ENCODE measurements at places on chromosomes 5 and 9.

GRCh38 chr9:123364241-123364824 lies 8.3 kb downstream of the CRB2 start:
- DNase-seq = no peak

DNA sequence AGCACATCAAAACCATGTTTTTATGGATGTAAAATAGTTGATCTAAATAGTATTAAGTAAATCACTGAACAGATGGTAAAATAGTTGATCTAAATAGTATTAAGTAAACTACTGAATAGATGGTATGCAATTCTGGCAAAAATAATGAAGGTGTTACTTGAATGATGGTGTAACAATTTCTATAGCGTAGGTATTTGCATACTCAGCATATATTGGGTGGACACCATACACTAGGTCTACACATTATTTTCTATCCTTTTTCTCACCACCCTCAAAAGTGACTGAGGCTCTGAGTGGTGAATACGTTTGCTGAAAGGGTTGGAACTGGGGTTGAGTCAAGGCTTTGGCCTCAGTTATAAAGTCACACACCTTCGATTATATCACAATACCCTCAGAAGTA lies 81.3 kb downstream of the ATP10B start:
- DNase-seq = no peak

GRCh38 chr5:33769968-33770367 lies 121.8 kb downstream of the ADAMTS12 start:
- no peak for DNase-seq

DNA sequence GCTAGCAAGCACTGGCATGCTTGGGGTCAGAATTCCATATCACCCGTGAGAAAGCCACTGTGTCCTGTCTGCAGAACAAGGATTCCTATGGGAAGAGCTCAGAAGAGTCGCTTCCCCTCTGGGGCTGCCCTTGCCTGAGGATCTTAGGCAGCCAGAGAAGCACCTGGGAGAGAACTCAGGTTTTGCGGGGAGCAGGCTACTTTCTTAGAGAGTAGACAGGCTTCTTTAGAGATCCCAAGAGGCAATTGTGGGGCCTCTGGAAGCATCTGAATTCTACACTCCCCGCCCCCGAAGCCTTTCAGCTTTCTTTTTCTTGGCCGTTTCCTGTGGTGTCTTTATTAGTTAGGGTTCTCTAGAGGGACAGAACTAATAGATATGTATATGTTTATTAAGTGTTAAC lies 40.9 kb downstream of the PHF2 start:
- no peak for DNase-seq

GRCh38 chr5:174520420-174521396 lies 203.7 kb upstream of the MSX2 start:
- DNase-seq = no peak

- no peak for DNase-seq
These were observed 156.4 kb downstream of the APBA1 start for GRCh38 chr9:69515810-69516209.

DNA sequence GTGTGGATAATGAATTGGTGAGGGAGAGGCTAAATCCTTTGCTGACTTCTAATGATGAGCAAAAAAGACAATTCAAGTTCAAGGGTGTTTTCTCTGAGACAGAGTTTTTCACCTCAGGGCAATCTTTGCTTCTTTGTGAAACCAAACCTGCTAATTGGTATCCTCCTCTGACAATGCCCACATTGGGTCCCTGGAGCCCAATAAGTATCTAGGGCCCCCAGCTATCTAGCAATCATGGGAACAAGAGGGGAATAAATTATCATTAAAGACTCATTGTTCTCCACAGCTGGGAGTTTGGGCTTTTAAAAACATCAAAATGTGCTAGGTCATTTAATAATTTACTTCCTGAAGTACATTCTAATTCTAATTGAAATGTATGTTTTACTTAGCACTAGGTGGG lies 227.3 kb downstream of the TMEM167A start:
- no peak for DNase-seq

- peak; percentile 56 for DNase-seq
These were observed 56.6 kb downstream of the ADAM19 start for GRCh38 chr5:157518963-157519362.

GRCh38 chr5:138952962-138953361 lies 77.8 kb upstream of the LRRTM2 start:
- no peak for DNase-seq

GRCh38 chr5:25090275-25090674 lies 445.5 kb upstream of the CDH10 start:
- no peak for DNase-seq

GRCh38 chr9:19018201-19018600 lies 14.8 kb downstream of the SAXO1 start:
- no peak for DNase-seq

GRCh38 chr9:31321256-31321655 lies 1063.2 kb upstream of the ACO1 start:
- no peak for DNase-seq

DNA sequence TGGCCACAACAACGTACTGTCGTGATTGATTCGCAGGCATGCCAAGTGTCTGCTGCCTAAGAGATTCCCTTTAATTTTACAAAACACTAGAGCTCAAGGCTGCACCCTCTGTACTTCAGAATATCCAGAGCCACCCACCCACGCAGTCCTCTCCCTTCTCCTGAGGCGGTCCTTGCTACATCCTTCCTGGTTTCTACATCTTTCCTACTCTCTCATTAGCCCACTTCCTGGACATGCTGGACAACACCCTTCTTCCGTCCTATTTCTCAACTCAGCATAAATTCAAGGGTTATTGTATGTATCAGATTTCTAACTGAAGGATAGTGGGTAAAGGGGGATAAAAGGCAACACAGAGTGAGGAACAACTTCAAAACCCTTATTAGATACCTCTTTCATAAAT lies 148.4 kb upstream of the MAP3K1 start:
- DNase-seq = no peak

GRCh38 chr9:107175816-107176435 lies 107.2 kb upstream of the RAD23B start:
- DNase-seq = no peak

DNA sequence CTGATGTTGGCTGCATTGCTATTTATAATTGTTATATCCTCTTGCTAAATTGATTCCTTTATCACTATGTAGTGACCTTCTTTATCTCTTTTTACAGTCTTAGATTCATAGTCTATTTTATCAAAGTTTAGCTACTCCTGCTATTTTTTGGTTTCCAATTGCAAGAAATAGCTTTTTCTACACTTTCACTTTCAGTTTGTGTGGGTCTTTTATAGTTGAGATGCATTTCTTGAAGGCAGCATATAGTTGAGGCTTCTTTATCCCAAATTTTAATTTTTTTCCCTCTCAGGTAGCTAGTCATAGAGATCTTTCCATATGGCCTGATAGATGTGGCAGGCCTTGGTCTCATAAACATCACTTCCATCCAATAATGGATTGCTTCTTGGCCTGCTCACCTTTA lies 228.5 kb downstream of the COMMD10 start:
- no peak for DNase-seq

- DNase-seq = no peak
These were observed 19.0 kb upstream of the SPINK4 start for GRCh38 chr9:33220681-33221567.

- DNase-seq = no peak
These were observed at the start of gene ESM1 for GRCh38 chr5:54985301-54986268. TSS of gene ESM1 (minus strand) at chr5:54985593. CDS start at chr5:54985517, 76 bp downstream.

GRCh38 chr5:133977161-133977787 lies 8.8 kb upstream of the C5orf15 start:
- DNase-seq = peak; percentile 47

DNA sequence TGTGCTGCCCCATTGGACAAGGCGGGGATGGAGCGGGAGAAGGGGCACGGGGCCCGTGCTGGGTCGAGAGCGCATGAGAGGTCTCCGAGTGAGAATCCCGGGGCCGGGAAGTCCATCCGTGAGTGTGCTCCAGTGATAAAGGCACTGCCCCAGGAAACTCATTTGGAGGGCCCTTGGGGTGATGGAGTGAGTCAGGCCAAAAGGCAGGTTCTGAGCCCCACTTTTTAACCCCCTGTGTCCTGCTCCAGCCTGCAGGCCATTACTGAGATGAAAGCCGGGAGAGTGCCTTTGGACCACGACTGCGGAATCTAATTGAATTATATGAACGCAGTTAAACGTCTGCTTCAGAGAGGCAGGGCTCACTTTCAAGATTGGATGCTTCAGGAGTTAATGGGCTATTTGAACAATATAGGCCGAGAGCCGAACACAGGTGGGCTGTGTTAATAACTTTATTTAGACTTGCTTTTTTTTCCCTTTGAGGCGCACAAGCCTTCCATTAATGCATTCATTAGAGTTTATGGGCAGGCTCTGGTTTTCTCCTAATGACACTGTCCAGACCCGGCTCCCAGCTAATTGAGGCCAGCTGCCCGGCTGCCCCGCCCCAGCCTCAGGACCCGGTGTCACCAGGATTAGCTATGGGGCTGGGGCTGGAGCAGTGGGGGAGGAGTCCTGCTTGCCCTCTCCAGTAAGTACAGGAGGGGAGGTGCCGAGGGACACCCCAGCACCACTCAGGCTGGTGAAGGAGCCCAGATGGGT lies 79.1 kb upstream of the LMX1B start:
- no peak for DNase-seq

DNA sequence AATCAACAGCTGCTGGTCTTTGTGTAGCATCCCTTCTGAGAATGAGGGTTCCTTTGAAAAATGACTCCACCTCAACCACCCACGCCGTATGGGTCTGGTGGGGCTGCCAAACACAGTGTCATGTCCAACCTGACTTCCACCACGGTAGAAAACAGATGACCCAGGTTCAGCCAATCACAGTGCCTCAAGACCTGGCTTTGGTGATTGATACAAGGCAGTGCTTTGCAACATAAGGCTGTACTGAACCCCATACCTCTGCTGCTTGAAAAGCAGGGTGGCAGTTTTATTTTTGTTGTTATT lies 11.5 kb upstream of the TGFBR1 start:
- DNase-seq = peak; percentile 32

DNA sequence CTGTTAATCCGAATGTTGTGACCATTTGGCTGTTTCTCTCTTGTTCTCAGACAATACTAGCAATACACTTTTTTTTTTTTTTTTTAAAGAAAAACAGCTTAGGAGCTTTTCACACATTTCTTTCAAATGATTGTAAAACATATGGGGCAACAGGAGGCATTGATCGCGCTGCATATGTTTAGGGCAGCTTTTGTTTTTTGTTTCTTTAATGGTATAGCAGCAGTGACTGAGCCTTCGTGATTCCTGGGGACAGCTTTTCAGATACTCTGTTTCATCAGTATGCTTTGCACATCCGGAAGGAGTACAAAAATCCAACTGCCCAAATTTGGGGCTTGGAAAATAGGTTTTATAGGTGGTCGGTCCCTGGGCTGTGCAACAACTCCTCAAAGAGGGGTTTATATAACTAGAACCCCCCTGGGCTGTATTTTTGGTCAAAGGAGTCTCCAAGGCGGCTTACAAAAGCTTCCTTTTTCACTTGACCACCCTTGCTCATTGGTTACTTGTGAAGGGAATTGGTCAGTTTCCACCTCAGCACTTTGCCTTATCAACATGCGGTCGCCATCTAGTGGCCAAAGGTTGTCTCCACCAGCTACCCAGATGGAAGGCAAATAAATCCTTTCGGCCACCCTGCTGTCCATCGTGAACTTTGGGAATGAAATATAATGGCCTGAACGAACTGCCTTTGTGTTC lies 91.8 kb downstream of the PDE6A start:
- peak; percentile 52 for DNase-seq

- DNase-seq = no peak
These were observed 83.8 kb downstream of the TRIO start for GRCh38 chr5:14226992-14227391.

- no peak for DNase-seq
These were observed 653.0 kb upstream of the MEF2C start for GRCh38 chr5:89536020-89536419.

DNA sequence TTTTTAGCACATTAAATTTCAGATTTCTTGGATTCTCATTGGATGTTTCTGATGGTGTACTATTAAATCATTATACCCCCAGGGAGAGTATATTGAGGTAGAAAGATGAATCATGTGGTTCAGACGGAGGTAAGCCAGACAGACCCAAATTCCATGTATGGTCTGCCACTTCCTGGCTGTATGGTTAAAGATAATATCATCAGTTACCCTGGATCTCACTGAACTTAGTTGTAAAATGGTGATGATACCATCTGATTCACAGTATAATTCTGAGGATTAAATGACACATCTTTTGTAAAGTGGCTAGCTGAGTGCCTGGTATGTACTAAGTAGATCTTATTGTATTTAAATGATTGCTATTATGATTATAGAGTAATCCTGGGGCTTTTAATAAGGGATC lies 9.3 kb downstream of the SLC27A6 start:
- no peak for DNase-seq

GRCh38 chr9:132768932-132769905 lies 99.0 kb downstream of the GTF3C4 start:
- DNase-seq = peak; percentile 76

DNA sequence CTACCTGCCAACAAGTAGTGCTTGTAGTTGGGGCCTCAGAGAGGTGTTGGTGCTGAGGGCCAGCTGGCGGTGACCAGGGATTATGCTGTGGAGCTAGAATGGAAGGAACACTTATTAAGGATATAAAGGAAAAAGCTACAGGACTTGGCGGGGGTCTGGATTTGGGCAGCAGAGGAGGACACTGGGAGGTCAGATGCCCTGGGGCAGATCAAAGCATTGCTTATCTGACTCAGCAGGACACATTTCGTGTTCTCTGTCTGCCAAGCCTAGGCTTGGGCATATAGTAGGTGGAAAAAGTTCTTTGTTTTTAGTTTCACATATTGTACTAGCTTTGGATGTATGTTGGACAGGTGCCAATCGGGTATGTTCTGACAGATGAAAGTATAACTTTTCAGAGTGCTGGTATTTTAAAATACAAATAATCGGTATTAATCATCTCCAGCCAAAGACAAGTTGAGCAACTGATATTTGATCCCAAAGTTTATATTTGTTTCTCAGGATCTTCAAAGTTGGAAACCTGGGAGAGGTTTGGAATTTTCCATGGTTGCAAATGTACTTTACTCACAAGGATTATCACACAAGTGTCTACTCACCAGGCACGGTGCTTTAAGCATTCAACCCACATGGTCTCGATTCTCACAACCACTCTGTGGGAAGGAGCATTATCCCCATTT lies 69.4 kb downstream of the IQGAP2 start:
- DNase-seq = peak; percentile 15

DNA sequence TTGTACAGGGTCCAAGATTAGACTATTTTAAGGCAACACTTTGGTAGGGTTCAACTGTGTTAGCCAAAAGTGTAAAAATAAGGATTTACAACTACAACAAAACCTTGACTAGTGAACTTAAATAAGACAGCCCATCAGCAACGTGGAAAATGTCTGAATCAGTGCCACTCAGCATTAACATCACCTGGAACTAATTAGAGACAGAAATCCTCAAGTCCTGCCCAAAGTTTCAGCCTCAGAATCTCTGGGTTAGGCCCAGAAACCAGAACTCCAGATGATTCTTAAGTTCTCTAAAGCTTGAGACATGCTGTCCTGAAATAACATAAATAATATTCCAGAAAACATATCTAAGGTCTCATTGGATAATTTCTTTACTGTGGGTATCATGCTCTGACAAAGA lies 118.6 kb downstream of the SEMA6A start:
- DNase-seq = no peak

GRCh38 chr5:160450164-160450932 lies 28.7 kb downstream of the PTTG1 start:
- DNase-seq = no peak

- DNase-seq = no peak
These were observed 84.9 kb downstream of the VAV2 start for GRCh38 chr9:133906932-133907910.

- DNase-seq = peak; percentile 56
These were observed 19.6 kb upstream of the LIX1 start for GRCh38 chr5:97162045-97162444.

All from activated CD4-positive, alpha-beta T cell treated with anti-CD3 and anti-CD28 coated beads, Interleukin-2, amount 50 U/mL, for 16 hours (primary cell).